Smooth muscle cell of trachea (primary cell): ENCODE measurements at places on chromosomes 6 and 20. TPM values are rescaled to one million over a fixed set of nuclear protein-coding genes. Genes with fewer than 3 reads are reported as not detected.

PDYN gene
- not detected in 2 replicates for total RNA-seq

MYCT1 gene
- total RNA-seq = 0.44 TPM in 1 of 2 replicates, not detected in the other

WASF1 gene
- 6.3 and 17.3 TPM in 2 replicates for total RNA-seq

SCAND1 gene
- total RNA-seq = 72.0 and 78.7 TPM in 2 replicates

CLVS2 gene
- under 0.01 TPM in 1 of 2 replicates, not detected in the other for total RNA-seq

NFS1 gene
- 42.8 and 65.7 TPM in 2 replicates for total RNA-seq

DDRGK1 gene
- 23.0 and 33.4 TPM in 2 replicates for total RNA-seq

CTCFL gene
- total RNA-seq = under 0.01 TPM in 1 of 2 replicates, not detected in the other

TGM2 gene
- 72.3 and 109 TPM in 2 replicates for total RNA-seq

CDH4 gene
- total RNA-seq = 2.0 and 2.3 TPM in 2 replicates

DSP gene
- total RNA-seq = under 0.01 and 0.44 TPM in 2 replicates

SMIM13 gene
- total RNA-seq = 3.8 and 8.9 TPM in 2 replicates

GGTLC1 gene
- not detected in 2 replicates for total RNA-seq

HCK gene
- not detected in 2 replicates for total RNA-seq

WDR46 gene
- total RNA-seq = 69.3 and 86.5 TPM in 2 replicates

CRISP2 gene
- not detected in 2 replicates for total RNA-seq

C6orf132 gene
- 0.29 and 0.99 TPM in 2 replicates for total RNA-seq

CPNE5 gene
- 0.15 TPM in 1 of 2 replicates, not detected in the other for total RNA-seq

B3GAT2 gene
- under 0.01 TPM in 1 of 2 replicates, not detected in the other for total RNA-seq

KIF25 gene
- total RNA-seq = not detected in 2 replicates

PRICKLE4 gene
- total RNA-seq = 0.83 TPM in 1 of 2 replicates, not detected in the other
